ENCODE measurements at places on chromosomes 5 and 9. TPM values are rescaled to one million over a fixed set of nuclear protein-coding genes. Genes with fewer than 3 reads are reported as not detected.

PCDHB4 gene
- total RNA-seq, result not detected

- DNase-seq, result no peak
Observed at GRCh38 chr9:110912419-110913291, 125.6 kb downstream of the LPAR1 start.

- DNase-seq, result no peak
Observed at GRCh38 chr9:128118971-128119665, 8.4 kb downstream of the PTGES2 start.

DNA sequence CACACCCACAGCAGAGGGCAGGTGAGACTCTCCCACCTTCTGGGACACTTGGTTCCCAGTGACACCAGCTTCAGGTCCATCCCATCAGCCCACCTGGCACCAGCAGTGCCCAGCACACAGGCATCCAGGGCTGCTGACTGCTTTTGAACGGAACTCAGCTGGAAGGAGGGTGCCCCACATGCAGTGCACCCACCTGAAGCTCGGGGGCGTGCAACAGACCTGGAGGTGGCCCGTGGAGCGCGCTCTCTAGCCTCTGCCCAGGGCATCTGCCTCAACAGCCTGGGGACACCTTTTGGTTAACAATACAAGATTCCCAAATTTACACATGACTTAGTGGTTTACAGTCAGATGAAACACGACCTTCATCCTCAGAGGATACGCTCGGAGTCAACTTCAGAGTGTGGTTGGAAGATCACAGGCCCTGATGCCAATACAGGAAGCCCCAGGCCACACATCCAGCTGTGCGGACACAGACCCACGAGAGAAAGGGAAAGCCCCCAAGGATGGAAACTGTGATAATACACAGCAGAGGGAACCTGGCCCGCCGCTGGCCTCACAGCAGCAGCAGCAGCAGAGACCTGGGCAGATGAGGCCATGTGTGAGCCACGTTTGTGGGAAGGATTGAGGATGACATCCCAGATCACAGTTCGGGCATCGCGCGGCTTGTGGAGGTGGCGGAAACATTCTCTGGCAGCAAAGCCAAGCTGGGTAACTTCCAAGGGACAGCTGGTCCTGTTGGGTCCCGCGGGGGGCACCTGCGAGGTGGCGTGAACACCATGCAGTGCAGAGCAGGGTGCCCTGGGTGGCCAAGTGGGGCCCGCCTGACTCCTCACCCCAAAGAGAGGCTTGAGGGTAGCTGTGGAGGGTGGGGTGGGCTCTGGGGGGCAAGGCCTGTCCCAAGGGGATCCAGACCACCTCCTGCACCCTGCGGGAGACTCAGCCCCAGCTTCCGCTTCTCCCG is 64.0 kb downstream of the SECISBP2 start:
- DNase-seq, result no peak

SLC9A3 gene
- 1.6 TPM for total RNA-seq

- DNase-seq, result no peak
Observed at GRCh38 chr5:6757414-6757969, 44.3 kb downstream of the TENT4A start.

RANBP3L gene
- not detected for total RNA-seq
